Left hindlimb (tissue), 1 donor: ENCODE measurements at places on chromosomes 2 and 18.

DNA sequence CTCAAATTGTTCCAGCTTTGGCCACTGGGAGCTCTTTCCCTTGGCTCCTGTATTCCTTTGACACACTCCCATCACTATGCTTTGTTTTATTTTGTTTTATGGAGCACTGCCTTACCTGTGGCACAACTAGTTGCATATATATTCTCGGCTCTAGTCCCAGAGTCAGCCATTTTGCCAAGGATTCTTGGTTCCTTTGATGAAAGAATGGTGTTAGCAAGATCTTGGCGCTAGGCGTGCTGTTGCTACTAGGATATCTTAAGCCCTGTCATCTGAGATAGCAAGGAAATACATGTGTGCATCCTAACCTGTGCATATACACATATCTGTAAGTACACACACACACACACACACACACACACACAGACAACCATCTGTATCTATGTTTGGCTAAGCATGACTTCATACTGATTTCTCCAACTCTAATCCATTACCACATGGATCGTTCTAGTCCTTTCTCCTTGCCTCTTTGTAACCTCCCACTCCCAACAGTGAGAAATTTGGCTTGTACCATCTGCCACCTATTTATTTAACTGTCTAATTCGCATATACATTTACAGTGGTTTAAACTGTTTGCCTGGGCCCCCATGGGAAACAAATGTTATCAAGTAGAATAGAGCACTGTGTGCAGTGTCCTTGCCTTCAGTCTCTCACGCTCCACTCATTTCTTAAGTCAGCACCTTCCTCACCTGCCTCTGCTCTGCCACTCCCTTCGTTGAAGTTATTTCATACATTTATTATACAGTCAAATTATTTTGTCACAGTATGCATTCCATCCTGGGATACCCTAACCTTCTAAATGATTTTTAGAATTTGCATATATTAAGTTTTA, 137.5 kb upstream of the MAP3K20 start:
- no peak for DNase-seq

DNA sequence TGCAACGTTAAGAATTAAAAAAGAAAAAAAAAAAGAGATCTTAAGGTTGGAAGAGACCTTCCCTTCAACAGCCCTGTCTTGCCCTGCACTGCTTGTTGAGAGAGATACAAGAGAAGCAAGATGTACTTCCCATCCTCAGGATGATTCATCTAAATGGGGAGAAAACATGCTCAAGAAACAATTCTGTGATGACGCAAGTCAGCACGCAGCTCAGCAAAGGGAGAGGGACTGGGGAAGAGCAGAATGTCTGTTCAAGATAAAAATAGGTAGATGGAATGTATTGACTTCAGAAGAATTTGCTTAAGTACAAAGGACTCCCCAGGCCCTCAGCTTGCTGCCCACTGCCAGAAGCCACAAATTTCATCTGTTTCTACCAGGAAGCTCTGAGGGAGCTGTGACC, 198.2 kb upstream of the SPRED2 start:
- no peak for DNase-seq

DNA sequence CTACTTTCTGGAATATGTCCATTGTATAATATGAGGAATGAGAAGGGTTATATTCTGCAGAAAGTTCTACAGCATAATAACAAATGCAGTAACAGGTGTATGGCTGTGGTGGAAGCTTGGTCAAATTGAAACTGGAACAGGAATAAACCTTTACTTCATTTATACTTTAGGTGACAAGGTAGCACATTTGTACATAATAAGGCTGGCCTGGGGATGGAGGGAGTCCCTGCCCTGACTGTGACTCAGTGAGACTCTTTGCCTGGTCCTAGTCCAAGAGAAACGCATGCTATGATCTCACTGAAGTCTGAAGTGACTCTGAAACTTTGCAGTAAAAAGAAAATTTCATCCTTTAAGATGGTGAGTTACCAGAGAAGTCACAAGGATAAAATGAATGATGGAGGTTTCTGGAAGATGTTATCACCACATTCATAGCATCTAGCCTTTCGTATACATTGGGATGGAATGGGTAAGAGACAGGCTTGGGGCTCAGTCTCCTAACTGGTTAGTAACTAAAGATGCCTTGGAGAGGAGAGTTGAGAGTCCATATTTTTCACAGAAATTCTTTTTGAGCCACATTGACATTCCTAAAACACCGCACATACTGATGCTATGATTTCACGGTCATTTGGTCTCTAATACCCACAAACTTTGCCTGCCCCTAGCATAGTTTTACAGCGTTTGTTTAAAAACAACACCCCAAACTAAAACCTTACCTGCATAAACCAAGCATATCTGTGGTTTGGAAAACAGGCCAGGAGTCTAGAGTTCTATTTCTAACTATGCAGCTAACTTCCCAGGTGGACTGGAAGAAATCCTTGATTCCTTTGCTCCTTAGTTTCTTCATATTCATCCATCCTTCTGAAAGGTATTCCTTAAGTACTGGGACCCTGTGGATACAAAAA, 42.4 kb upstream of the NABP1 start:
- DNase-seq: no peak

- DNase-seq: no peak
These were observed 142.7 kb upstream of the FOSL2 start for GRCh38 chr2:28250006-28250405.

DNA sequence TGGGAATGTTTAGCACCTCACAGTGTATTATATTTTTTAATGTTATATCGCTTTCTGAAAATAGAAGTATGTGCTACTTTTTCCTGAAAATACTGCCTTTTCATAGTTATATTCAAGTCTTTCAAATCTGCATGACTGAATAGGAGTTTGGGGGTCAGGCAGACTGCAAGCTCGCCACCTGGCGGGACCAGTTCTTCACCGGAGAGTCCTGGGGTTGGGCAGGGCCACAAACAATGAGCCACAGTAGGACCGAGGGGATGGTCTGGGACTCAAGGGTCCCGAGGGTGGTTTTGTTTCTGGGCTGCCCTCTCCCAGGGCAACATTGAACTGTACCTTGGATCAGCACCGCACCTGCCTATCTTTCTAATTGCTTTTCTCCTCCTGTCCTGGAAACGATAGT, 70.6 kb downstream of the VWA3B start:
- no peak for DNase-seq

DNA sequence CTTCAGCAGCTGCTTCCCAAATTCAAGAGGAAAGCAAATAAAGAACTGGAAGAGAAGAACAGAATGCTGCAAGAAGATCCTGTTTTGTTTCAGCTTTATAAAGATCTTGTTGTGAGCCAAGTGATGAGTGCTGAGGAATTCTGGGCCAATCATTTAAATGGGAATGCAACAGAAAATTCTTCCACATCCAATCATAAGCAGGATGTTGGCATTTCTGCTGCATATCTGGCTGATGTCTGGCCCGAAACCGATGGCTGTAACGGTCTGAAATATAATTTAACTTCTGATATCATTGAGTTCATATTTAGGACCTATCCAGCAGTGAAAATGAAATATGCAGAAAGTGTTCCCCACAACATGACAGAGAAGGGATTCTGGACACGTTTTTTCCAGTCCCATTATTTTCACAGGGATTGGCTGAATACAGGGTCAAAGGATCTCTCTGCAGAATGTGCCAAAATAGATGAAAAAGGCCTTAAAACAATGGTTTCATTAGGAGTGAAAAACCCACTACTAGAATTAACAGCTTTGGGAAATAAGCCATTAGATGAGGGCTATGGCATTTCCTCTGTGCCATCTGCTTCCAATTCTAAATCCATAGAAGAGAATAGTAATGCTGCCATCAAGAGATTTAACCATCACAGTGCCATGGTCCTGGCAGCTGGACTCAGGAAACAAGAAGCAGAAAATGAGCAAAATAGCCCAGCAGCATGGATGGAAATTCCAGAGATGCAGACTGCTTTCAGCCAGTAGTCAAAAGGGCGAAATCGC, 175.6 kb downstream of the MC4R start:
- DNase-seq: no peak

DNA sequence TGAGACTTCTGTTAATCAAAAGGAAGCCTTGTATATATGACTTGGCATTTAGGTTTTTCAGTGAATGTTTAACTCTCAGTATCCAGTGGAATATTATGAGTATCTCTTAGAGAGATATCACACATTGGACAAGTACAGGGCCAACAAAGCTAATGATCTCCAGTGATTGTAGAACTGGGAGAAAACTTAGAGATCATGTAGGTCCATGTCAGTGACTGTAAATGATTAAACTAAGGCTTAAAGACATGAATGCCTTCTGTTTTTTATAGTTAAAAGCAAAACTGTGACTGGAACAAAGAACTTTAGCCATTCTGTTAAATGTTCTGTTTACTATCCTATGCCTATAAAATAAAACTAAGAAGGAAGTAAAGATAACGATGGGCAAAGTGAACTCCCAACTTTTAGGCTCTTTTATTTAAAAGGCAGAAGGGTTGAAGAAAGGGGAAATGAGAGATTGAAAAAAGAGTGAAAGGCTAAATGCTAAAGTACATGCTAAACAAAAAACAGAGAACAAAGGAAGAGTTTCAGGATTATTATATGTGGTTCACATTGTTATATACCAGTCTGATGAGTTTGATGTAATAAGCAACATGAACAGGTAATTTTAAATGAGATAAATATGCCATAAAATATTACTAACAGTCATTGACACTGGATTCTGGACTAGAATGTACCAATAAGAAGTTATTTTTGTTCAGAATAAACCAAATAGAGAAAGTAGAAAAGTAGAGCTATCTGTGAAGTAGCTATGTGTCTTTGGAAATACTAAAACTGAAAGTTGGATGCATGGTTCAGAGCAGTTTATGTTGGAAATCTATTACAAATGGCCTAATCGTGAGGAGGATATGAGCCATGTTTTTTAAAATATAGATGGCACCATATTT, 37.1 kb upstream of the TNFRSF11A start:
- no peak for DNase-seq

DNA sequence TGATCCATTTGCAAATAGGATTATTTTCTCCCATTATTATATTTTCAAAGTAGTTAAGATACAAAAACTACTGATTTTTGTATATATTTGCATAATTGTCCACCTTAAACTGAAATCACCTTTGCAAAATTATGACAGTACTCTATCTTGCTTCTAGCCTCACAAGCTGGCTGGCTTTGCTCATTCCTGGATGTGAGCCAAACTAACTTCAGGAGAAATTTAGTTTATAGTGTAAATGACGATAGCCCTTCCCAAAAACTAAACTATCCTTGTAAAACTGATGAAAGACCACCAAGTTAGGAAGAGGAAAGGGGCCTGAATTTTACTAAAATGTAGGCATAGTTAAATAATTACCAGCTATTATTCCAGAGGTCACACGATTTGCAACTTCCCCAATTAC, 87.3 kb downstream of the ADD2 start:
- DNase-seq: no peak

DNA sequence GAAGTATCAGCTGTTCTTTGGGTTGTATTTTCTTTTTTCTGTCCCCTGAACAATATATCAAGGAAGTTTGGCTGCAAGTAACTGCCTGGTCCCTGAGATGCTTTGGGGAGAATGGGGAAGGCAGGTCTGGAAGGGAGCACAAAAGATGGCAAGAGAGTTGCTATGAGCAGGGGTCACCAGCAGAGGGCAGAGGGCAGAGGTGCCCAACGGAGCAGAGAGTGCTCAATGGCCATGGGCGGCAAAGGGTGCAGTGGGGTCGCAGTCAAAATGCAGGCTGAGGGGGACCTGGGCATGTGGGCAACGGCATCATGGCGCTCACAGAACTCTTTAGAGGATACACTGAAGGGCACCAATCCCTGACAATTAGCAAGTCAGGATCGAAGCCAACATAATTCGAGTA, 107.7 kb upstream of the ATP8B1 start:
- no peak for DNase-seq

DNA sequence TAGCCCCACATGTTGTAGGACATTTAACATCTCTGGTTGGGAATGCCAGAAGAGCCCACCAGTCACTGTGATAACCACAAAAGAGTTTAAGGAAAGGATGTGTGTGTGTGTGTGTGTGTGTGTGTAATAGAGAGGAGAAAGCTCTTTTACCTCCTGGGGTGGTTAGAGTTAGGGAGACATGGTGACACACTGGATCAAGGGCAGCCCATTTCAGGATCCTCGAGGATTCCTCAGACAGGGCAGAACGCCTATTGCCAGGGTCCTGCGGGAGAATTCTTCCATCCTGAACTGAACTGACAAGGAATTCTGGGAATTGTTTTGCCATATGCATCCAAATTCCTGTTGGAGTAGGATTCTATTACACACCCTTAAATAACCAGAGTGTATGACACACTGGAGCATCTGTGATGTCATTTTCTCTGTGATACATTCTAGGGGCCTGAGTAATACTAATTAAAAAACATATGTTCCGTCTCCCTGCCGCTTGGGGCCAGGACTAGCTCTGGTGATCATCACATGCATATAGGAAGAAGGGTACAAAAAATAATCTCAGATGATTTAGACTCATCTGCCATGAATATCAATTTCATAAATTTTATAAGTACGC, 156.4 kb upstream of the MMADHC start:
- DNase-seq: no peak

- DNase-seq: no peak
These were observed 49.5 kb downstream of the KCNE4 start for GRCh38 chr2:223101340-223102039.
